ENCODE measurements at places on chromosomes 6 and 20. TPM values are rescaled to one million over a fixed set of nuclear protein-coding genes. Genes with fewer than 3 reads are reported as not detected.

The MEA1 gene
- 93.5 TPM for polyA plus RNA-seq

The GABBR1 gene
- polyA plus RNA-seq = 13.6 TPM

GRCh38 chr20:16711661-16712258, 18.1 kb upstream of the SNRPB2 start:
- no peaks in the 10 kb centered on the region for H3K36me3 ChIP-seq
- DNase-seq = no peak
- H3K4me3 ChIP-seq = no peak overlapping the region
- H3K27me3 ChIP-seq = no peaks in the 10 kb centered on the region
- no peak overlapping the region for H3K27ac ChIP-seq
- H3K4me1 ChIP-seq = no peaks in the 10 kb centered on the region

- DNase-seq = no peak
- no peak overlapping the region for H3K4me3 ChIP-seq
- no peaks in the 10 kb centered on the region for H3K4me1 ChIP-seq
Observed at GRCh38 chr20:57501461-57502335, 23.2 kb downstream of the CTCFL start.

DNA sequence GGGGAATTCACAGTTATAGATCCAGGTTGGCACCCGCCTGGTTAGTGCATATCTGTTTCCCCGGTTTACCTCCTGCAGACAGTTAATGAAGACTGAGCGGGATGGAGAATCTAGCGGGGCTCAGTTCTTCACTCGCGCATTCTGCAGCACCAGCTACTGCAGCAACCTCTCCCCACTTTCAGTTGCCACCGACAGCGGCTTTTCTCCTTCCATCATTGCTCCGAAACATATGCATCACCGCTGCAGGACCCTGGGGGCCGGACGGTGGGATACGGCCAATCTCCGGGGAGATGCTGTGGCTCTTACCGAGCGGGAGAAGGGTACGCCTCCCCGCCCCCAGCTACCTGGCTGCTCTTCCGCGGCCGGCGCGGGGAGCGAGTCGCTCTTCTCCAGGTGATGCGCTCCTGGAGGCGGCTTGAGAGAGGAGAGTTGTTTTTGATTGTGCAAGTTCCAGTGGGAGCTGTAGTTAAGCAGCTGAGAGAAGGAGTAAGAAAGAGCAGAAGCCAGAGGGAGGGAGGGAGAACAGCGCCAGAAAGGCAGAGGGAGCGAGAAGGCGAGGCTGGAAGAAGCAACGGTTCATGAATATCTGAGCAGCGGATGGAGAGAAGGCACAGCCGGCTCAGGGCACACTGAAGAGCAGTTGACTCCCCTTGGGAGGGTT, at the start of gene SGK1:
Gene SGK1, minus strand, starts transcription at position 642 of the 661 bp plus-strand sequence. CDS start 652 bp downstream, outside the sequence.
- H3K27ac ChIP-seq = no peak within 1 kb of the TSS
- no peaks in the 10 kb centered on the region for H3K4me1 ChIP-seq
- no peaks in the 10 kb centered on the region for H3K27me3 ChIP-seq
- no peak for DNase-seq

- H3K27me3 ChIP-seq = no peaks in the 10 kb centered on the region
- H3K4me3 ChIP-seq = no peak overlapping the region
- no peaks in the 10 kb centered on the region for H3K36me3 ChIP-seq
- DNase-seq = no peak
- no peaks in the 10 kb centered on the region for H3K4me1 ChIP-seq
Observed at GRCh38 chr6:125151700-125152099, 1.9 kb upstream of the TPD52L1 start.

GRCh38 chr6:51049983-51050877, 231.6 kb downstream of the TFAP2B start:
- no peak for DNase-seq
- H3K4me3 ChIP-seq = no peak overlapping the region
- H3K4me1 ChIP-seq = no peaks in the 10 kb centered on the region

The CST1 gene
- not detected for polyA plus RNA-seq

The ABHD16B gene
- not detected for polyA plus RNA-seq

GRCh38 chr20:7361321-7361720, 578.9 kb downstream of the HAO1 start:
- H3K27ac ChIP-seq = no peak overlapping the region
- DNase-seq = no peak
- no peak overlapping the region for H3K4me3 ChIP-seq
- H3K36me3 ChIP-seq = no peaks in the 10 kb centered on the region
- no peaks in the 10 kb centered on the region for H3K4me1 ChIP-seq

The HLA-DOB gene
- polyA plus RNA-seq = not detected

The ISM1 gene
- polyA plus RNA-seq = 2.0 TPM

DNA sequence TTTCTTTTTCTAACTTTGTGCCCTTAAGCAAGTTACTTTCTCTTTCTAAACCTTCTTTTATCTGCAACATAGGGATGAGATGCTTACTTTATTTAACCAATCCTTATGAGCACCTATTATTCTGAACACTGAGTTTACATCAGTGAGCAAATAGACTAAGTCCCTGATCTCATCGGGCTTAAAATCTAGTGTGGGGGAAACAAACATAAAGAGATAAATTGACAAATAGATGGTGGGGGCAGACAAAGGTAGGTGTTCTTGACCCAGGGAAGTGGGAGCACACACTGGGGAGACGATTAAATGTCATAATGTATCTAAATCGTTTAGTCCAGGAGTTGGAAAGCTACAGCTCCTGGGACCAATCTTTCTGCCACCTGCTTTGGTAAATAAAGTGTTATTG, 129.6 kb downstream of the TFAP2C start:
- no peak overlapping the region for H3K4me3 ChIP-seq
- H3K36me3 ChIP-seq = no peaks in the 10 kb centered on the region
- no peaks in the 10 kb centered on the region for H3K27me3 ChIP-seq
- DNase-seq = no peak
- H3K4me1 ChIP-seq = no peaks in the 10 kb centered on the region
- H3K27ac ChIP-seq = no peak overlapping the region

DNA sequence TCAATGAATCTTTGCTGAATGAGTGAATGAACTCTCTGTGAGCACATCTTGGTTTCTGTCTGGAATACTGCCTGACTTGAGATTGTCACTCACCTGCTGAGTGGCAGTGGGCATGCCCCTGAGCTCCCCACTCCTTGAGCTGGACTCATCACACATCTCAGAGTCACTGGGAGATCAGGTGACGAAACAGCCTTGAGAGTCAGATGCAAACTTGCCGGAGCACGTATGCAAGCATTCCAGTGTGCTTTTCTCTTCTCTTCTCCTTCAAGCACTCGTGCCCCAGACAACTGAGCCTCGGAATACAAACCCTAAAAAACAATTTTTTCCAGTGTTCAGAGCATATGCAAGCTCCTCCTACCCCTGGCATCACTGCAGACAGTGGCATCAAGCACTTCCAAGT, 9.4 kb upstream of the BMP7 start:
- H3K27me3 ChIP-seq = no peaks in the 10 kb centered on the region
- no peak for DNase-seq
- no peak overlapping the region for H3K27ac ChIP-seq
- no peak overlapping the region for H3K4me3 ChIP-seq

The TBP gene
- polyA plus RNA-seq = 22.8 TPM

The CLVS2 gene
- not detected for polyA plus RNA-seq

The APMAP gene
- 23.4 TPM for polyA plus RNA-seq

GRCh38 chr6:169388395-169389166, 134.9 kb upstream of the THBS2 start:
- no peaks in the 10 kb centered on the region for H3K27me3 ChIP-seq
- no peak overlapping the region for H3K27ac ChIP-seq
- H3K36me3 ChIP-seq = no peaks in the 10 kb centered on the region

GRCh38 chr6:154127657-154128056, 88.6 kb downstream of the OPRM1 start:
- H3K4me1 ChIP-seq = no peaks in the 10 kb centered on the region
- H3K27ac ChIP-seq = no peak overlapping the region
- H3K27me3 ChIP-seq = no peaks in the 10 kb centered on the region
- H3K36me3 ChIP-seq = no peaks in the 10 kb centered on the region
- DNase-seq = no peak

The ATF6B gene
- 12.9 TPM for polyA plus RNA-seq

- no peaks in the 10 kb centered on the region for H3K4me1 ChIP-seq
- no peaks in the 10 kb centered on the region for H3K27me3 ChIP-seq
- no peak for DNase-seq
Observed at GRCh38 chr6:8218861-8219260, 116.5 kb upstream of the EEF1E1 start.

DNA sequence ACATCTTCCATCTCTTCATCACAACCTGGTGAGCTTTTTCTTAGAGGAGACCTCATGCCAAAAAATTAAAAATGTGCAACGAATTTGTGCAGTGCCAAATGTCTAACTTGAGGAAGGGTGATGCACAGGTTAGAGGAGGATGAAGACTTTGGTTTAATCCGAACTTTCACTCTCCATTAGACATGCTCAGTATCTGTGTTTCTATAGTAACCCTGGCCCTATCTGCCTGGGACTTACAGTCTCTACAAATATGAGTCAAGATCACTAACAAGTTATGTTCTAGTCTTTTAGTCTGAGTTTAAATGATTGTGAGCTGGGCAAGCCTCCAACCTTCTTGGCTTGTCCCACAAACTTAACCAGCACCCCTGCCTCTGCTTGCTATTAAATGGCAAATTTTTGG, 377.0 kb downstream of the BMP2 start:
- no peak overlapping the region for H3K27ac ChIP-seq
- no peaks in the 10 kb centered on the region for H3K27me3 ChIP-seq
- H3K4me3 ChIP-seq = no peak overlapping the region
- no peak for DNase-seq
- no peaks in the 10 kb centered on the region for H3K4me1 ChIP-seq
- H3K36me3 ChIP-seq = no peaks in the 10 kb centered on the region

The FBXO9 gene
- 62.4 TPM for polyA plus RNA-seq

DNA sequence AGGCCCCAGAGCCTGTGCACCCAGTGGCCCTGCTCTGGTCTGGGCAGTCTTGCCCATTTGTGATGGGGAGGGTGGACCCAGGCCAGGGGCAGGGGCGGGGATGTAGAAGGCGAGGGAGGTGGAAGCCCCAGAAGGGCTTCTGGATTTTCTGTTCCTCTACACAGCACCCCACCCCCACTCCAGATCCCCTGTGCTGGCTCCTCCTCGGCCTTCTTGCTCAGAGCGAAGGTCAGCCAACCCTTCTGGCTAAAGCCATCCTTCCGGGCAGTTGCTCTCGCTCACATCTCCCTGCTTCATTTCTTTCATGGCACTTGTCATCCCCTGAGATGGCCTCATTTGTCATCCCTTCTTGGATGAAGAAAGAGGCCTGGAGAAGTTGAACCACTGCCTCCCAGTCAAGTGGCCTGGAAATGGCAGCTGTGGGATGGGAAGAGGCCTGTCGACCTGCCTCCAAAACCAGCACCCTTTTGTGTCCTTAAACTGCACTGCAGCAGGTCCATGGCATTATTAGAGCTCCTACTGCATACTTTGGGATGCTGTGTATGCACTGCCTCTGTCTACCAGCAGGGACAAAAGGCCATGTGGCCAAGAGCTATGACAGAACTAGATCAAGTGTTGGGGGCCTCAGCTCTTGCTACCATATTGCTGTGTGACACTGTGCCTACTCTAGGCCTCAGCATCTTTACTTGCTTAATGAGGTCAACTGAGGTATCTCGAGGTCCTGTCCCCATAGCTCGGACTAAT, 19.9 kb downstream of the PEDS1 start:
- DNase-seq = no peak
- H3K36me3 ChIP-seq = no peaks in the 10 kb centered on the region

The PBX2 gene
- polyA plus RNA-seq = 11.5 TPM

Measured in aorta (tissue), 5 donors.